ENCODE measurements at places on chromosomes 5 and 9. TPM values are rescaled to one million over a fixed set of nuclear protein-coding genes. Genes with fewer than 3 reads are reported as not detected.

FOXD4L3 gene
- total RNA-seq, result not detected

FBLL1 gene
- total RNA-seq, result not detected

RNF183 gene
- total RNA-seq, result not detected

DAPK1 gene
- 5.5 TPM for total RNA-seq

CDH6 gene
- 2.8 TPM for total RNA-seq

GABRA6 gene
- total RNA-seq, result not detected

ERAP2 gene
- 6.7 TPM for total RNA-seq

ALDH1A1 gene
- 20.7 TPM for total RNA-seq

GABRA1 gene
- total RNA-seq, result not detected

BSPRY gene
- 0.25 TPM for total RNA-seq

ARHGEF37 gene
- total RNA-seq, result 22.8 TPM

NADK2 gene
- total RNA-seq, result 35.4 TPM

SPAG8 gene
- total RNA-seq, result 3.4 TPM

IPPK gene
- total RNA-seq, result 7.3 TPM

INSL6 gene
- not detected for total RNA-seq

NR5A1 gene
- not detected for total RNA-seq

CER1 gene
- not detected for total RNA-seq

GHR gene
- 12.9 TPM for total RNA-seq
